ENCODE measurements at places on chromosomes 2 and 18. TPM values are rescaled to one million over a fixed set of nuclear protein-coding genes. Genes with fewer than 3 reads are reported as not detected.

GRCh38 chr2:28048341-28048740 is 157.8 kb downstream of the BABAM2 start:
- no peak for ATAC-seq

GRCh38 chr2:74094291-74094690 is 53.4 kb downstream of the BOLA3 start:
- no peak for ATAC-seq

DNA sequence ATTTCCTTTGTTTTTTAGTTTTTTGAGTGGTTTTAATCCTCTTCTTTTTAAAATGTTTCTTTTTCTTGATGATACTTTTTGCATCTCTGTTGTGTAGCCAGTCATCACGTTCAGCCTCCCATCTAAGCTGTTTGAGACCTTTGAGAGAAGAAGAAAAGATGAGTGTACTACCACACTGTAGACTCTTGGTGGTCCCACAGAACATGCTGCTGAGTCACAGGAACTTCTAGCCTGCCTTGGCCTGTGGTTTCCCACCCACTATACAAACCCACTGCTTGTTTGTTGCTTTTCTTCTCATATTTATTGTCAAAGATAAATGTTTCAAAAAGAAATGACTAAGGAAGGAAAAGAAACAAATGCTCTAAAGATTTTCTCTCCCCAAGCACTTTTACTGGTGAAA is 5.5 kb downstream of the CEBPZOS start:
- peak; percentile 71 for ATAC-seq

PELI1 gene
- total RNA-seq, result 57.4 TPM

GRCh38 chr2:26569216-26570082 is 71.7 kb downstream of the CIB4 start:
- ATAC-seq, result no peak

Data from activated T-helper 17 cell treated with anti-CD3 and anti-CD28 coated beads, Interleukin-2, amount 50 U/mL, for 72 hours (primary cell).